ENCODE measurements at places on chromosomes 16 and 17.

- DNase-seq = peak; percentile 61
Measured at GRCh38 chr17:1709971-1710806, at the start of gene TLCD2. TSS of gene TLCD2 (minus strand) at chr17:1710377. CDS start at chr17:1710242, 135 bp downstream.

- DNase-seq = no peak
Measured at GRCh38 chr16:24943471-24943870, 71.7 kb downstream of the ARHGAP17 start.

- DNase-seq = no peak
Measured at GRCh38 chr16:10888320-10888937, 11.4 kb downstream of the CIITA start.

- DNase-seq = no peak
Measured at GRCh38 chr16:23235176-23235575, 52.6 kb downstream of the SCNN1G start.

DNA sequence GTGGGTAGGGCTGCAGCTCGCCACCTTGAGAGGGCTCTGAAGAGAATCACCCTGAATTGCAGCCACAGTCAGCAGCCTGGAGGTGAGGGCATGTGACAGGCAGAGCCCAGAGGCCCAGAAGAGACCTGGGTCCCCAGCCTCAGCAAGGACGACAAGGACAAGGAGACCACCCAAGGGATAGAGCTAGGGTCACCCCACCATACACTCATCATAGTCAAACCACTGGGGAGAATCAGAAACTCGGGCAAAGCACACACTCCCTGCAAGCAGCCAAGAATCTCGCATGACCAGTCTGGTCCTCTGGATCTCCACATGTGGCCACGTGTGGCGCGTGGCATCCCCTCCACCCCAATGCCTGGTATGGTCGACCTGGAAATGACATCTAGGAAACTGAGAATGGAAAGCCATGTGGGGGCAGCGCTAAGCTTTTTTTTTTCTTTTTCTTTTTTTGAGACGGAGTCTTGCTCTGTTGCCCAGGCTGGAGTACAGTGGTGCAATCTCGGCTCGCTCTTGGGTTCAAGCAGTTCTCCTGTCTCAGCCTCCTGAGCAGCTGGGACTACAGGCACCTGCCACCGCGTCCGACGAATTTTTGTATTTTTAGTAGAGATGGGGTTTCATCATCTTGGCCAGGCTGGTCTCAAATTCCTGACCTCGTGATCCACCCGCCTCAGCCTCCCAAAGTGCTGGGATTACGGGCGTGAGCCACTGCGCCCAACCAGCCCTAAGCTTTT is 4.6 kb upstream of the SPHK1 start:
- no peak for DNase-seq

- DNase-seq = no peak
Measured at GRCh38 chr16:9262941-9263715, 171.7 kb downstream of the HAPSTR1 start.

- DNase-seq = peak; percentile 25
Measured at GRCh38 chr16:52501746-52502145, 45.2 kb downstream of the TOX3 start.

GRCh38 chr16:72508191-72508590 is 336.2 kb upstream of the PMFBP1 start:
- DNase-seq = no peak

- peak; percentile 74 for DNase-seq
Measured at GRCh38 chr17:65099941-65100315, 37.2 kb upstream of the RGS9 start.

DNA sequence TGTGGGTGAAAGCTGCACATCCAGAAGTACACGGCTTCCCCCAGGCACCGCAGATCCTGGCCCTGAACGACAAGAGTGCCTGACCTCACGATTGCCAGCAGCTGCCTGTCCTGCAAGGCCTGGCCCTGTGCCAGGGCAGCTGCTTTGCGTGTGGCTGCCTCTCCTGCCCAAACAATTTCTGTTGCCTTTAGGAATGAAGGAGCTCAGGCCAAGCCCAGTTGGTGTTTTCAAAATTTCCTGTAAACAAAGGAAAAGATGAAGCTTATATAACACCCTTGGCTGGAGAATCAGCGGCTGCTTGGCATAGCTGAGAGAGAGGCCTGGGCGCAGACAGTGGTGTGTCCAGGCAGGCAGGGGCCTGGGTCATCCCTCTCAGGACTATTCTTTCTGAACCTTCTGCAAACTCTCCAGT is 11.7 kb upstream of the SLC47A2 start:
- DNase-seq = peak; percentile 95

DNA sequence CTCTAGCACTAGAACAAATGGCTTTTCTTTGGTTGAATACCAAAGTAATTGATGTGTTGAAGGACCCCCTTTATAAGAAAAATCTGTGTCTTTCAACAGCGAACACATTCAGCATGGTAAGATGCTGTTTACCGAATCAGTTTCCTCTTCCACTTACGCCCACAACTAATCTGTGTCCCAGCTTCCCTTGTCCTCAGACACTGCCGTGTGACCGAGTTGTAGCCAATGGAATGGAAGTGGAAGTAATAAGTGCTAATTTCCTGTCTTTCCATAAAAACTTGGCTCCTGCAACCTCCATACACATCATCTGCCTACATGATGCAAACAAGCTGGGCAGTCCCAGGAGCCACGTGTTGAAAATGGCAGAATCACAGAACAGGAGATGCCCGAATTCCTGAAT is 10.4 kb downstream of the CDIPT start:
- no peak for DNase-seq

DNA sequence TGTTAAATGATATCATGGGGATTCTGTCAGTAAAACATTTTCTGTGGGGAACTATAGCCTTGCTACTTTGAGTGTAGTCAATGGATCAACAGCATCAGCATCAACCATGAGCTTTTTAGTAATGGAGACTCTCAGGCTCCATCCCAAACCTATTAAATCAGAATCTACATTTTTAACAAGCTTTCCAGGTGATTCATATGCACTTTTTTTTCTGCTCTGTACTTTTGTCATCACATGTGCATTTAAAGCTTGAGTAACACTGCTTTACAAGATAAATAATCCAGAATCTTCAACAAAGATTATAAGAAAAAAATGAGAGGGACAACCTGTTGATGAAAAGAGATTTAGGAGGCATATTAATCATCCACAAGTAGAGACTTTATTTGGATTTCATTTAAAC is 23.5 kb downstream of the NUP93 start:
- DNase-seq = no peak

GRCh38 chr16:49027420-49027819 is 254.2 kb downstream of the CBLN1 start:
- DNase-seq = no peak

DNA sequence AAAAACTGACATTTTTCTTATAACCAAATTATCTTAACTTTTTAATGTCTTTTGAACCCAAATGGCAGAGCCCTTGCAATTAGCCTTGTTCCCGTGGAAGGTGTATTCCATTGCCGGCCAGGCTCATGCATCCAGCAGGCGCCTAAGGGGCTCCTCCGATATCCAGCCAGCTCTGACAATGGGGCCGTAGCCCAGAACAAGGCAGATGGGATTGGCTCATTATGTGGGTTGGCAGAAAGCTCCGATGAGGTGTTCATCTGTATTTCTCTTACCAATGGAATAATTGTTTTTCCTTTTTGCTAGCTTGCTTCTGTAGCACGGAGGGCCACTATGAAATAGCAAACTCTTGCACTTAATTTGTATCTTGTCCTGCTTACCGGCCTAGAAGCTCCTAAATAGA is 208.2 kb upstream of the CHMP6 start:
- DNase-seq = no peak

- peak; percentile 68 for DNase-seq
Measured at GRCh38 chr17:75587675-75588595, at the start of gene MYO15B. TSS of gene MYO15B (plus strand) at chr17:75587800. CDS start at chr17:75588058, 258 bp downstream.

DNA sequence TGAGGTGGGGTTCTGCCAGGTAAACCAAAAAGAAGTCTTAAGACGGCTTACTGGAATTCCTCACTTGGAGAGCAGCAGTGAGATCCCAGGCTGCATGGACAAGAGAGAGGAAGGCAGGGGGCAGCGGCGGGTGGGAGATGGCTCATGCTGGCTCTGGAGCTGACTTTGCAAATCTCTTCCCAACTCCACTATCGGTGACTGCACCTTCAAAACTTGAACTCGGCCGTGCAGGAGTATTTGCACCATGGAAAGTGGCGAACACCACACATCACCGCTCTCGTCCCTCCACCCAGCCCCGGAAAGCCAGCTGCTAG is 16.7 kb downstream of the CA5A start:
- DNase-seq = no peak

GRCh38 chr17:39236981-39237441 is 11.3 kb upstream of the STAC2 start:
- peak; percentile 53 for DNase-seq

DNA sequence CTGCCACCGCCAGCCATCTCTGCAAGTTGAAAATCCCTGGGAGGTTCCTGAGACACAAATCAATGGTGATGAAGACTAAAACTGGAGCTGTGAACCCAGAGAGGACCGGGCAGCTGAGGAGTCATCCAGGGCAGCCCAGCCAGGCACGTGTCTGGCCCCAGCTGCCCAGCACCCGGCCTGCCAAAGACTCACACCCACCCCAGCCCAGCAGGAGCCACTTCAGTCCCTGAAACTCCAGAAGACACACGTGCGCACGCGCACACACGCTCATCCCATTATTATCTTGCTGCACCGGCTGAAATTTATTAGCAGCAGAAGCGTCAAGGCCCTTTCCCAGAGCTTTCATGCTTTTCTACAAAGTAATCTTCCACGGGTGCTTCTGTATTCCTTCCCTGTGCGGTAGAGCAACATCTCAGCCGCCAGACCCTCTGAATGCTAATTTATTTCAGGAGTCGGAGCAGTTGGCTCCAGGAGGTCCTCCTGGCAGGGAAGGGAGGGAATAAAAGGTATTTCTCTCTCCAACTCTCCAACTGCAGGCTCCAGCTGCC is 59.8 kb upstream of the RBFOX3 start:
- no peak for DNase-seq

GRCh38 chr17:2343421-2343820 is 6.1 kb downstream of the SGSM2 start:
- DNase-seq = peak; percentile 45

DNA sequence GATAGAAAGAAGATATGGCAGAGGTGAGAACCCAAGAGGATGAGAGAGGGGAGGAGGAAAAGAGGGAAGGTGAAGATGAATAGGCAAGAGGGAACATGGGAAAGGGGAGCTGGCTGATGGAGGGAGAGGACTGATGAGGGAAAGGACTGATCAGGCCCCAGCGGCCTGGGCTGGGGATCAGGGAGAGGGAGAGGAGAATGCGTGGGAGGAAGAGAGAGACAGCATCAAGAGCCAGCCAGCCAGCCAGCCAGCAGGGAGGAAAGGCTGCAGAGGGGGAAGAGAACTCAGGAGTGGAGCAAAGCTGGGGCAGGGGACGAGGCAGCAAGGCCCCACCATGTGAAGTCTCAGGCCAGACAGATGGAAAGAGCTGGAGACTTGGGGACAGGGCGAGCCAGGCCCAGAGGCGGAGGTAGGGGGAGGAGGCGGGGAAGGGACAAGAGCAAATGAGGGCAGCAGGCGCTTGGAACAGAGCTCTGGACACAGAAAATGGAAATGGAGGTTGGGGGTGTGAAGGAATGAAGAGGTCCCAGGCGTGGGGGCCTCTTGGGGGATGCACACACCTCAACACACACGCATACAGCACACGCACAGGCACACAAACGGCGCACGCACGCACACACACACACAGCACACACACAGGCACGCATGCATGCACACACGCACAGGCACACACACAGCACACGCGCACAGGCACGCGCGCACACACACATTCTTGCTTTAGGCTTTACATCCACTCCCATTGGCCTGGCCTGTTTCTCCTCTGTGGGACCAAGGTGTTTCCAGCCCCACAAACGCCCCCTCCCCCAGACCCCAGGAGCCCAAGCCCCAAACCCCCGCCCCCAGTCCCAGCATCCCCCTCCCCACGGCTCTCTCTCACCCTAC is 12.3 kb downstream of the DLG4 start:
- DNase-seq = no peak

DNA sequence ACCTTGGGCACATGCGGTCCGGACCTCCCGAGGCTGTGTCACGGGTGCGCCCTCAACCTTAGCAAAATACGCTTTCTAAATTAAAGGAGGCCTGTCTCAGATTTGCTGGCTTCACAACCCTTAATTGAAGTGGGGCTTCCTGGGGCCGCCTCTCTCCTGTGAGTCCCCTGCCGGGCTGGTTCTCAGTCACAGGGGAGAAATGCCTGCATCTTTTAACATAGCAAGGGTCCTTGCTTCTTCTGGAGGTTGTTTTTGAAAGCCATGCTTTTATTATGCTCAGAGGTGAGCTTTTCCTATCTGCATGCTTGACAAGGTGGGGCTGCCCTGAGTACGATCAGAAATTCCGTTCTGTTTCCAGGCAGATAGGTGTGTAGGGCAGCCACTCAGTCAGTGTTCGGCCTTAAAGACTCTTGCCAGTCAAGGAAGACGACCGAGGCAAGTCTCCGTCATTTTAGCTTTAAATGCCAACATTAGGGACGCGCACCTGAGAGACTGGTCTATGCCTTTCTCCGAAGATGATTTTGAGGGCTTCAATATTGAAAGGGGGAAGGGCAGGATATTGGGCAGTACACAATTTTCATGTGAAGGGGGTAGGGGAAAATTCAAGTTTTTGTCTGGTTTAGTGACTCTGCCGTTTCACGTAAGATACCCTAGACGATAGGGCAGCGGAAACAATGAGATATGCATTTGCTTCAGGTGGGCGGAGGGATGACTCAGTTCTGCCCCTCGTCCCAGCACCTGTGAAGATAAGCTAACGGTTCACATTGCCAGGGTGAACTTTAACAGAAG is 5.5 kb upstream of the SLC7A5 start:
- no peak for DNase-seq

DNA sequence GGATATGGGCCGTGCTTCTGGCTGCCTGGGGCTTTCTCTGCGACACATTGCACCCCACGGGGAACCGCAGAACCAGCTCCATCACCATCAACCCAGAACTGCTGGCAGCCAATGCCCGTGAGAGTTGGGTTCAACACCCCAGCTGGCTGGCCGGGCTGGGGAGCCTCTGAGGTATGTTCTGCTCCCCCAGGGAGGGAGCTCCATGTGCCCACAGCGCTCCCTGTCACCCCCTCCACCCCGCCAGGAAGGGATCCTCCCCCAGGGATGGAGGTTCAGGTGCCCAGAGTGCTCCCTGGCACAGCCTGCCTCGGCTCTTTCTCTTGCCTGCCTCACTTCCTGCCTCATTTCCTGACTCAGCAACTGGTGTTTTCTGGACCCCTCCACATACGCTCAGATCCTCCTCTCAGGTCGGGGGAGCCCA is 24.2 kb upstream of the MPRIP start:
- peak; percentile 56 for DNase-seq

DNA sequence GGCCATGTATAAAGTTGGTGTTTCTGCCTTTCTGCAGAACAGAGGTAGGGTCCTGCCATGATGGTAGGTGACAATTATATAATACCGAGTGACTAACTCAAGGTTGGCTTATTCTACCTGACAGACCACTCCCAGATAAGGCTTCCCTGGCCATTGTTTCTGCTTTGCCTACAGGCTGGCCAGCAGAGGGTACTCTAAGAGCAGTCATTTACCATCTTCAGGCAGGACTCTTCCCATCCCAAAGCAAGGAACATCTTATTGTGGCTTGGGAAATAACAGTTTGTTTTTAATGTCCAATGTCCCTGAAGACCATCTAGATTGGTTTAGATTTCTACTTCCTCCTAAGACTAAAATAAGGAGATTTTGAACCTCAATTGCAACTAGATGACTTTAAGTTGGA is 74.1 kb downstream of the SNX11 start:
- DNase-seq = peak; percentile 82

GRCh38 chr17:2033153-2033552 is 3.2 kb downstream of the DPH1 start:
- no peak for DNase-seq

- no peak for DNase-seq
Measured at GRCh38 chr16:72357910-72358309, 186.0 kb upstream of the PMFBP1 start.

GRCh38 chr17:49861150-49861884 is 13.4 kb upstream of the TAC4 start:
- DNase-seq = peak; percentile 74

GRCh38 chr17:36034127-36034526 is 16.4 kb upstream of the CCL23 start:
- DNase-seq = no peak
